GM12878 (cell line): ENCODE measurements at places on chromosomes 6 and 20.

DNA sequence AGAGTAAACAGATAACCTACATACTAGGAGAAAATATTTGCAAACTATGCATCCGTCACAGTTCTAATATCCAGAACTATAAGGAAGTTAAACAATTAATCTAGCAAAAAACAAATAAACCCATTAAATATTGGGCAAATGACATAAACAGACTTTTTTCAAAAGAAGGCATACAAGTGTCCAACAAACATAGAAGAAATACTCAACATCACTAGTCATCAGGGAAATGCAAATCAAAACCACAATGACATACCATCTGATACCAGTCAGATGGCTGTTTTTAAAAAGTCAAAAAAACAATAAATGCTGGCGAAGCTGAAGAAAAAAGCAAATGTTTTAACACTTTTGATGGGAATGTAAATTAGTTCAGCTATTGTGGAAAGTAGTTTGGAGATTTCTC lies 1117.7 kb upstream of the MAP3K7 start:
- no peak overlapping the region for H3K4me3 ChIP-seq
- H3K27me3 ChIP-seq: no peaks in the 10 kb centered on the region
- no peaks in the 10 kb centered on the region for H3K4me1 ChIP-seq
- DNase-seq: no peak
- H3K36me3 ChIP-seq: no peaks in the 10 kb centered on the region

DNA sequence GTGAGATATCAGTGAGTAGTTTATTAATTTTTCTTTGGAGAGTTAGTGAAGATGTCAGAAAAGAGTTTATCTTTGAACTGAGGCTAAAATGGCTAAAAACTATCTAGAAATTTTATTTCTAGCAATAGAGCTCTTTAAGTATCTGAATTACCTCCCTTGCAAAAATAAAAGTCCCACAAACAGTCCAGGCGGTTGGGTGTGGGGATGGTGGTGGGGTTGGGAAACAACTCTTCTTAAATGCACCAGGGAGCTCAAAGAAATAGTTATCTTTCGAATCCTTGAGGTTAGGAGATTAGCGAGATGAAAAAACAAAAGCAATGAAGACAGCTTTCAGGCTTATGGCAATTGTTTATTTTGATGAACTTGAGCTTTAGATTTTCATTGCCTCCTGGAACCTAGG lies 1299.1 kb upstream of the ADGRB3 start:
- H3K4me1 ChIP-seq: no peaks in the 10 kb centered on the region
- DNase-seq: no peak
- no peak overlapping the region for H3K4me3 ChIP-seq
- H3K27ac ChIP-seq: no peak overlapping the region
- no peaks in the 10 kb centered on the region for H3K27me3 ChIP-seq

DNA sequence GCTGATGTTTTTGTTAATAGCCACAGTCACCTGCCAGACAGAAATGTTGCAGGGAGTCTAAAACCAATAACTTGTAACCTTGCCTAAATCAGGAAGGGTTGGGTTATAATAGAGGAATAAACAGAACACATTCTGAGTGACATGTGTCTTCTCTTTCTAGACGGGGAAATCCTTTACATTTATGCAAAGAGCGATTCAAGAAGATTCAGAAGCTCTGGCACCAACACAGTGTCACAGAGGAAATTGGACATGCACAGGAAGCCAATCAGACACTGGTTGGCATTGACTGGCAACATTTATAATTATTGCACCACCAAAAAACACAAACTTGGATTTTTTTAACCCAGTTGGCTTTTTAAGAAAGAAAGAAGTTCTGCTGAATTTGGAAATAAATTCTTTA lies 31.5 kb downstream of the PRPH2 start:
- H3K27me3 ChIP-seq: no peaks in the 10 kb centered on the region
- no peak overlapping the region for H3K4me3 ChIP-seq
- H3K4me1 ChIP-seq: no peaks in the 10 kb centered on the region
- peaks cover 6% of the 10 kb centered on the region for H3K36me3 ChIP-seq
- DNase-seq: no peak

GRCh38 chr20:37267667-37268313 lies 6.2 kb upstream of the GHRH start:
- H3K36me3 ChIP-seq: no peaks in the 10 kb centered on the region
- H3K4me3 ChIP-seq: no peak overlapping the region
- DNase-seq: no peak
- H3K4me1 ChIP-seq: peaks cover 31% of the 10 kb centered on the region

DNA sequence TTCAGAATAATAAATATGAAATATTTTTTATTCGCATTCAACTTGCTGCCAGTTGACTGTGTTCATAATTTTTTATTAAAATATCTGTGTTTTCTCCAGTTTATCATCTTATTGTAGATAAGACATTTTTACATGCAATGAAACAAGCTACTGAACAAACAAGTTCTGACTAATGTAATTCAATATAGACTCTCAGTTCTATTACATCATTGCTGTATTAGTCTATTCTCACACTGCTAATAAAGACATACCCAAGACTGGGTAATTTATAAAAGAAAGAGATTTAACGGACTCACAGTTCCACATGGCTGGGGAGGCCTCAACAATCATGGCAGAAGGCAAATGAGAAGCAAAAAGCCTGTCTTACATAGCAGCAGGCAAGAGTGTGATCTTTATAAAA lies 1357.7 kb upstream of the CITED2 start:
- H3K27me3 ChIP-seq: no peaks in the 10 kb centered on the region
- H3K27ac ChIP-seq: no peak overlapping the region
- no peaks in the 10 kb centered on the region for H3K4me1 ChIP-seq
- DNase-seq: no peak
